ENCODE measurements at places on chromosomes 1 and 21.

GRCh38 chr1:168485048-168485447 is 58.7 kb downstream of the XCL2 start:
- DNase-seq = no peak

GRCh38 chr1:208256556-208256955 is 12.4 kb upstream of the PLXNA2 start:
- no peak for DNase-seq

GRCh38 chr1:111948209-111949171 is 41.0 kb downstream of the KCND3 start:
- no peak for DNase-seq

GRCh38 chr1:94411237-94411636 is 7.0 kb upstream of the ABCD3 start:
- no peak for DNase-seq
